Cerebellum (tissue), 4 donors: ENCODE measurements at places on chromosomes 12 and 14. TPM values are rescaled to one million over a fixed set of nuclear protein-coding genes. Genes with fewer than 3 reads are reported as not detected.

DNA sequence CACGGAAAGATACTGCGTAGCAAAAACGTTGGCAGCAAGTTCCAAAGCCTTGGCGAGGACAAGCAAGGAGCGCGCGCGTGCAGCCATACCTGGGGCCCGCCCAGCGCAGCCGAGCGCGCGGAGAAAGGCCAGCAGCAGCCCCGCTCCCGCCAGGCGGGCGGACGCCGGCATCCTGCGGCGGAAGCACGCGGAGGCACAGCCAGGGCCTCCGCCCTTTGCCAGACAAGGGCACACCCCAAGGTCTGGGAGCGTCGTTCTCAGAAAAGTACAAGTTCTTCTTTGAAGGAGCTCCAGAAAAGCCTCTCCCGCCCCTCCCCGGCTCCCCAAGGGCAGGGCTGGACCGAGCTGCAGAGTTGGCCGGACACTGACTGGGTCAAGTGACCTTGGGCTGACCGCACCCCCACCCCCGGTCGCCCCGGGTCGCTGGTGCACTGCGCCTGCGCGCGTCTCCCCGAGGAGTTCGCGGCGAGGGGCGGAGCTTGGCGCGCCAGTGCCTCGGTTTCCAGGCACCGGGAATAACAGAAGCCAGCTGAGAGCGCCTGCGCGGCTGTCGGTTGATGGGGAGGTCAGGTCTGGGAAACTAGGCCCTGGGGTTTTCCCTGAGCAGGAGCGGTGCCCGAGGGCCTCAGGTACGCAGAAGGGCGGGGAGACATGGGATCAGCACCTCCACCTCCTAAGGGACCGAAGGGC, at the start of gene ZC2HC1C:
Gene ZC2HC1C, plus strand, starts transcription at position 521 of the 690 bp plus-strand sequence. CDS start 933 bp downstream, outside the sequence.
- peak; percentile 93 for DNase-seq

Gene MFAP5
- total RNA-seq, result 1.4 TPM

Gene PFKM
- 79.8 TPM for total RNA-seq

Gene TMPRSS12
- not detected for total RNA-seq

Gene LRP1-AS
- not detected for total RNA-seq

- no peak for DNase-seq
Observed at GRCh38 chr12:90058704-90059103, 350.1 kb upstream of the ATP2B1 start.

- DNase-seq, result peak; percentile 7
Observed at GRCh38 chr12:78418919-78419318, 445.7 kb upstream of the SYT1 start.

DNA sequence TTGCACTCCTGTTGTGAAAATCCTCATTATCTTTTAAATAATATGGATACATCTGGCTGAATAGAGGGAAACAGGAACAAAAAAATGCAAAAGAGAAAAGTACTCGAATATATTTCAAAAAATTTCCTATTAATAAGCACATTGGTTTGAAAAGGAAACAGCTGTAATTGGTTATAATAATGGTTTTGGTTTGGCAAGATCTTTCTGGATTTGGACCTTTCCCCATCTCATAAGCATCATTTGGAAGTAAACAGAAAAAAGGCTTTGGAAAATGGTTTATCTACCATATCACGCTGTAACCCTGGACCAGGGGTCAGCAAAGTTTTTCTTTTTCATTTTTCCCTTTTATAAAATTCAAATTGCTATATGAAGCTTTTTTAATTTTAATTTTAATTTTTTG, 2.8 kb upstream of the NINJ2 start:
- DNase-seq, result no peak

DNA sequence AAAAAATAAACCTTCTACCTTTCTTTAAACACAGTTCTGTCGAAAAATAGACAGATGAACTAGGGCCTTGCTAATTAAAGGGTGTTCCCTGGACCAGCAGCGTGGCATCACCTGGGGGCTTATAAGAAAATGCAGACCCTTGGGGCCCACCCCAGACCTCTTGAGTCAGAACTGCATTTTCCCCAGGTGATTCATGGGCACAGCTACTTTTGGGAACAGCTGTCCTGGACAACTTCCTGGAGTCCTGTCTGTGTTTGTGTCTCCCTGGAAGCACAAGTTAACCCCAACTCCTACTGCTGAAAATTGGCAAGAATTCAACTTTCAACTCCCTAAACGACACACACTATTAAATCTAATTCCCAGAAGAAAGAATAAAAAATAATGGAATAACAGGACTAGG, 17.8 kb downstream of the FBLN5 start:
- no peak for DNase-seq

DNA sequence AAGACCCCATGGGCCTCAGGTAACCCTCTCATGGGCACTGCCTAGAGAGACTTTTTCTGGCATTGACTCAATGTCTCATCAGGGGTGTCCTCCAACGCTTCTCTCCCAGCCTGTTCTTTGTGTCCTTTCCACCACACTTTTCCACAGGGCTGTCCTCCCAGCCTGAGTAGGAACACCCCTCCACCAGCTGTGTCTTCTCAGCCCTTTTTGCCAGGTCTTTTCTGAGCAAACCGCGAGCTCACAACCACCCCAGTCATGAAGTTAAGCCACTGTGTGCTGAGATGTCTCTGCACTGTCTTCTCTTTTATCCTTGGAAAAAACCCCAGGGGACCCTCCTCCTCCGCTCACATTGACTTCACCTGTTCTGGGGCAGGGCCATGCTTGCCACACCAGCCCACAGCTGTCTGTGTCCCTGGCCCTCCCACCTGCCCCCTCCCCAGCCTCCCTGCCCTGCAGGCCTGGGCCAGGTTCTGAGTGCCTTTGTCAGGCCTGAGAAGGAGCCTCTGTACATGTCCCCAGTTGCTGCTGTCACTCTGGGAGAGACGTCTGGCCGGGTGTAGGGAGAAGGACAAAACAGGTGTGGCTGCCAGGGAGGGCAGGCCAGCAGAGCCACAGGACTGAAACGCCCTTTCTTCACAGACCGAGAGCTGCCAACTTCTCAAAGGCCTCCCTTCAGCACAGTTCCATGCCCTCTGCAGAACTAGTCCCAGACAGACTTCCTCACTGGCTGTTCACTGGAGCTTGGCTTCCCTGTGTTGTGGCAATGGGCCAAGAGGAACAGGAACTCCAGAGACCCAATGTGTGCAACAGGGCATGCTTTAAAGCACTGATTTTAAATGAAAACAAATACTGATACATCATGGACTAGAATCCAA, 50.5 kb upstream of the PNMA1 start:
- no peak for DNase-seq

GRCh38 chr14:101492716-101493115, 68.6 kb upstream of the DIO3 start:
- no peak for DNase-seq

DNA sequence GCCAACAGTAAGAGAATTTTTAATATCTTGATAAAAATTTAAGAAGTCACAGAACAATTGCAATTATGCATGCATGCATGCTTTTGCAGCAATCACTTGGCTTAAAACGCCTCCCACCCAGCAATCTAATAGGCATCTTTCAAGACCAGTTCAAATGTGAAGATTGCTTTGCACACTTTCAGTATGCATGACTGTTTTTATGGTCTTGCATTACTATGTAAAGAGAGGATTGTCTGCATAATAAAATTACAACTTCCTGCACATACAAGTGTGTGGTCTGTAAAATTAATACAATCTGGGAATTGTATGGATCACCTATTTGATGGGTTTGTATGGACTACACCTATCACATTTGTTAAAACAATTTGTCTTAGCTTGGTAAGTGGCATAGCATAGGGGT, 48.8 kb downstream of the E2F7 start:
- no peak for DNase-seq

Gene NELL2
- total RNA-seq, result 554 TPM

DNA sequence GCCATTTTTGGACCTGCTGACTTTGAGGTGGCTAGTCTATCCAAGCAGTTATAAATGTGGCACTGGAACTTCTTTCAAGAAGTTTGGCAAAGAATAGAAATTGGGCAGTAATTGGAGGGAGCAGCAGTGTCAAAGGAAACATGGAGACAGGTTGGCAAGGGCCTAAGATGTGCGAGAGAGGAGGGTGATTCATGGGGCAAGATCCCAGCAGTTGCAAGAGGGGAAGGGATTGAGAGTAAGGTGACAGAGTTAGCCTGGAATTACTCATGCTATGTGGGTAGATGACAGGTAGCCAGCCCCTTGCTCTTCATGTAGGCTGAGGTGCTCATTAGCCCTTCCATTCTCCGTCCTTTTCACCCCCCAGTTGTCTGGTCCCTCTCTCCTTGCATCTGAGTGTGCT, 42.2 kb downstream of the FBXL14 start:
- DNase-seq, result no peak

Gene KCNJ8
- 4.1 TPM for total RNA-seq

GRCh38 chr12:121142171-121142950, 9.7 kb downstream of the P2RX7 start:
- no peak for DNase-seq

Gene MYF6
- 0.64 TPM for total RNA-seq
